ENCODE measurements at places on chromosomes 6 and 20.

DNA sequence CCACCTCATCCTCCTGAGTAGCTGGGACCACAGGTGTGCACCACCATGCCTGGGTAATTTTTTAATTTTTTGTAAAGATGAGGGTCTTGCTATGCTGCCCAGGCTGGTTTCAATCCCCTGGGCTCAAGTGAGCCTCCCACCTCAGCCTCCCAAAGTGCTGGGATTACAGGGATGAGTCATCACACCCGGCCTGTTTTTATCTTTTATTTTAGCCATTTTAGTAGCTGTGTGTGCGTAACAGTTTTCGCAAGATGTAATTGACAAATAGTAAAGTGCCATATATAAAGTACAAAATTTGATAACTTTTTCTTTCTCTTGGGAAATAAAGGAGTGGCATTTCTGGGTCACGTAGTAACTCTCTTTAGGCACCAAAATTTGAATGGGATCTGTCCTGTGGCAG lies 21.4 kb downstream of the SNAI1 start:
- no peak for DNase-seq

DNA sequence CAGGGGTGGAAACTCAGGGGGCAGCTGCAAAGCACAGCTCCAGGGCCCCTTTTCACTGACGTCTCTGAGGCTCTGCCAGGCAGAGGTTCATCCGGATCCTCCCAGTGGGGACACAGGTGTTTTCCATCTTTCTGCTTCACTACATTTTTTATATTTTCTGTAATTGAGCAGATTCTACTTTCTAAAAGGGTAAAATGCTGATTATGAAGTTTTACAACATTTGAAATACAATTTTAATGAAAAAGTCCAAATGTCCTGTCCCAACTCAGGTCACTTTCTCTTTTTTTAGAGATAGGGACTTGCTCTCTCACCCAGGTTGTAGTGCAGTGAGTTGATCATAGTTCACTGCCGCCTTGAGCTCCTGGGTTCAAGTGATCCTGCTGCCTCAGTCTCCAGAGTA lies 41.9 kb downstream of the HLA-A start:
- DNase-seq, result no peak

DNA sequence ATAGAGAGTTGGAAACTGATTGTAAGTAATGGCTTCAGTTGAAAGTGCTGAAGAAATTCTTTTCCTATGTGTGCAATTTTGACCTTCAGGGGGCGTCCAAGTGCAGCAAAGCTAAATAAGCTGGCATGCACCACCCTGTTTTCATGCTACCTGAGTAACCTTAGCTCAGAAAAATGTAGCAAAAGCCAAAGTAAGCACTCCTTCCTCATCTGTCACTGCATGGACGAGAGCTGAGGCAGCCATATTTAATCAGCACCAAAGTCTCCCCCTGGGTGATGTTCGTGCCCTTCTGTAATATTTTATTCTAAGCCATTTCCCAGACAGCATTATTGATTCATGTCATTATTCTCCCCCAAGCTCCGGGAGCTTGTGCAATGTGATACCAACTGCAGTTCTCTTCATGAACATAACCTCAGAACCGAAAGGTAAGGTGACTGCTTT lies 123.1 kb downstream of the RPS12 start:
- DNase-seq, result no peak

GRCh38 chr6:5645328-5646290 lies 361.1 kb downstream of the NRN1 start:
- DNase-seq, result no peak

DNA sequence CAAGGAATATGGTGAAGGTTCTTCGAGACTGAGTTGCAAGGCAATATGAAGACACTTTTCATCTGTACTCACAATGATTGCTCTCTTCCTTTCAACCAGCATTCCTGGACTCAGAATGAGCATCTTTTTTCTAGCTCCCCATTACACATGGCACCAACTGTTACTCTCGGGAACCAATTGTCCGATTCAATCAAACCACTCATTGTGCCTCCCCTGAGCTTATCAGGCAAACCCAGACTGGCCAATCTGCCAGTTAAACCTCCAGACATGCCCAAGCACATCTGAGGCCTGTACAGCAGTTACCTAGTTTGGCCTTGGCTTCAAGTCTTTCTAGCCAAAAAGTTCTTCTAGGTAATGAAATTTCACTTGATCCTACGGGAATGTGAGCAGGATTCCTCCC lies 164.1 kb downstream of the ID4 start:
- no peak for DNase-seq

GRCh38 chr6:41157323-41157722 lies 3.2 kb upstream of the TREML1 start:
- no peak for DNase-seq

DNA sequence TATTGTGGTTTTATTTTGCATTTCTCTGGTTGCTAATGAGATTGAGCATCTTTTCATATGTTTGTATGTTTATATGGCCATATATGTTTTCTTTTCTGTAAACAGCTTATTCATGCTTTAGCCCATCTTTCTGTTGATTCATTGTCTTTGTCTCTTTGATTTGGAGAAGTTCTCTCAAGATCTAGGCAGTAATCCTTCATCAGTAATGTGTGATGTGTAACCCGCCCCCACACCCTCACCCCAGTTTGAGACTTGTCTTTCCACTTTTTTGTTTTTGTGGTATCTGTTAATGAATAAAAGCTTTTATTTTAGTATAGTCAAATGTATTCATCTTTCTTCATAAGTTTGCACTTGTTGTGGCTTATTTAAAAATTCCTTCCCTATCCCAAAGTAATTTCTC lies 26.0 kb downstream of the ZC3H12D start:
- no peak for DNase-seq

DNA sequence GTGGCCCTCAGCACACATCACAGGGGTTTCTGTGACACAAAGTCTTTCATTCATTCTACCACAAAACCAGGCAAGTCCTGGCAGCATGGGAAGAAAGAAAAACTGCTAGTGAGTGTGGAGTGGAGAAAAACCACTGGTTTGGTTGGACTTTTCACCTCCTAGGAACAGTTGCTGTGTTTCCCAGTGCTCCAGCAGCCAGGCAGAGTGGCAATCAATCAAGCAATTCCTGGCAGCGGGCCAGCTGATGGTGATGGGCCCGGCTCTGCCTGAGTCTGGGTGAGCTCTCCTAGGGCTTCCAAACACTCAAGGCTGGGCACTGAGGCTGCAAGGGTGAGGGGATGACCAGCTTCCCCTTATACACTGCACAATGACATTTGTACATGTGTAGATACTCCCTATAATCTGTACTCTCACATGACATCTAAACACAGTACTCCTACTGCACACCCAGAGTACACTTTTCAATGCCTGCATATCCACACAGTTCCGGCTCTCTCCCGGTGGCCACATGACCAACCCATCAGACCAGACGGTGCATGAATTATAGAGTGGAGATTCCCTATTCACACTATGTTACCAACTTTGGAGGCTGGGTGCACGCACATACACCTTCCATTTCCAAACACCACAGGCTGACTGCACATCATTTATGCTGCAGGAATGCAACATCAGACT lies 156.6 kb downstream of the UNC5CL start:
- DNase-seq, result no peak

DNA sequence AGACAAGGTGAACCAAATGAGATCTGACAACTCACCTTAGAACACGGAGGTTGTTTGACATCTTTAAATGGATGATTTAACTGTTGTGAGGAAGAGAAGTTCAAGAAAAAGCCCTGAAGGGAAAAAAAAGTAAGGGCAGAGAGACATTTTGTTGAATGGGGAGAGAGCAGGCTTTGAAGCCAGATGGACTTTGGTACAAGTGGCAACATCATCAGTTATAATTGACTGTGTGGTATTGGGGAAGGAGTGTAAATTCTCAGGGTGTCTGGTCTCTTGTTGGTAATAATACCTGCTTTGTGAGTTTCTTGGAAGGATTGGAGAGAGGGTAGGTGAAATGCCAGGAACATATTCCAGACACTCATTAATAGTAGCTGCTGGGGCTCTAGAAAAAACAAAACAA lies 21.6 kb downstream of the OGFRL1 start:
- DNase-seq, result no peak

- DNase-seq, result no peak
Observed at GRCh38 chr6:55668591-55668990, 89.6 kb upstream of the HMGCLL1 start.

GRCh38 chr6:152905551-152906299 lies 77.1 kb downstream of the FBXO5 start:
- DNase-seq, result no peak

DNA sequence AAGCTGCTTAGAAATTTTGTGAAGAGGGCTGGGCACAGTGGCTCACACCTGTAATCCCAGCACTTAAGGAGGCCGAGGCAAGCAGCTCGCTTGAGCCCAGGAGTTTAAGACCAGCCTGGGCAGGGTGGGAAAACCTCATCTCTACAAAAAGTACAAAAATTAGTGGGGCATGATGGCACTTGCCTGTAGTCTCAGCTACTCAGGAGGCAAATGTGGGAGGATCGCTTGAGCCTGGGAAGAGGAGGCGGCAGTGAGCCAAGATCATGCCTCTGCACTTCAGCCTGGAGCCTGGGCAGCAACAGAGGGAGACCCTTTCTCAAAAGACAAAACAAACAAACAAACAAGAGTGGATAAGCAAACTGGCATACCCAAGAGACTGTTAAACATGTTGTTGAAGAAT lies 308.3 kb upstream of the ADGRB3 start:
- no peak for DNase-seq

Data from T-cell (primary cell).